Activated CD8-positive, alpha-beta memory T cell treated with anti-CD3 and anti-CD28 coated beads, Interleukin-2, amount 50 U/mL, for 4 hours (primary cell): ENCODE measurements at places on chromosomes 7 and 10.

- no peak for DNase-seq
Observed at GRCh38 chr7:55570218-55570873, 2.0 kb downstream of the VOPP1 start.

- no peak for DNase-seq
Observed at GRCh38 chr10:121594623-121595350, 3.5 kb downstream of the FGFR2 start.

DNA sequence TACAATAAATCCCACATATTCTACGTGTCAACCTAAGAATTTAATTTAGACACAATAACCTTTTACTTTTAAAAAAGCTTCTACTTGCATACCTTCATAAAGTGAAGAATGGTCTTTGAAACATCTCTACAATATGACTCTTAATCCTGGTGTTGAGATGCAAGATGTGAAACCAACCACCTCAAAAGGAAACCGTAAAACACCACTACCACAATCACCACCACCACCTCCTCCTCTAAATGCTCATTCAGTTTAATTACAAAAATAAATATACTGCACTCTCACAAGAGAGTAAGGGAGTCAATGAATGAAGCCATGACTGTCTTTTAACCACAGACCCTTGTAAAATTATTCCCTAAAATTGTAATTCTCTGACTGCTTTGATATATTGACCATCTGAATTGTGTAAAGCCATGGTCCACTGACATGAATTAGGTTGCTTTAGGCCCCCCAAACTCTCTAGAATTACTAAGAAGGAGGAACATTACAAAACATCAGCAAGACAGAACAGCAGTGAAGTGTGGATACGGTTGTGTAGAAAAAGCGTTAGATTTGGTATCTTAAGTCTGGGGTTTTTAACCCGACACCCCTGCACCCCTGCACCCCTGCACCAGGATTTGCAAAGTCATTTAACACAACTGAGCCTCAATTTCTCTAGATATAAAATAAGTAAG is 171.4 kb downstream of the SFMBT2 start:
- DNase-seq, result no peak

DNA sequence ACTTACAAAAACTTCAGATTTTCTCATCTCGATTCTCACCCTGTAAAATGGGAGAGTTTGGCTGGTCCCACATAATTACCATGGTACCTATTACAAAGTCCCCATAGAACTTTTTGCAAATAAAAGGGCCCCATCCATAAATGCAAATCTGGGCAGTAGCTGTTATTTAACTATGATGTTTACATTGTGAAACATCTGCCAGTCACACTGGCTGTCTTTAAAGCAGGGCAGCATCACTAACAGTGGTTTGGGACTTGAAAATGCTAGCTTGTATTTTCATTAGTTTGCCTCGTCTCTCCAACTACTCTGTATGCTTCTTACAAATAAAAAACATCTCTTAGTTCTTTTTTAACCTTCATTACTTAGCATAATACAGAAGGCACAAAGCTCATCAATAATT is 240.7 kb downstream of the FZD1 start:
- no peak for DNase-seq

DNA sequence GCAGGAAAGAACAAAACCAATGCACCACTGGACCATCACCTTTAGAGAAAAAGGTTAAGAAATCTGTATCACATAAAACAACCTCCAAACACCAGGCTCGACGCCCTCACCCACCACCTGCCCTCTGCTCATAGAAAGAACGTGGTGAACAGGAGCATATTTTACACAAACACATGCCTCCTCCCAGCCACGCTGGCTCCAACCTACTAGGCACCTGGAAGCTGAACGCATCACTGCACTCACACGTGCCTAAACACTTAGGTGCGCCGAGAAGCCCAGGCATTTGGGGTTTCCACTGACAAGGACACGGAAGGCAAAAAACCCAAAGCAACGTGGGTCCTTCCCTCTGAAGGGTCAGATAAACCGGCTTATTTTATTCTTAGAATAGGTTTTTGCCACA is 56.0 kb downstream of the PTPRN2 start:
- no peak for DNase-seq

DNA sequence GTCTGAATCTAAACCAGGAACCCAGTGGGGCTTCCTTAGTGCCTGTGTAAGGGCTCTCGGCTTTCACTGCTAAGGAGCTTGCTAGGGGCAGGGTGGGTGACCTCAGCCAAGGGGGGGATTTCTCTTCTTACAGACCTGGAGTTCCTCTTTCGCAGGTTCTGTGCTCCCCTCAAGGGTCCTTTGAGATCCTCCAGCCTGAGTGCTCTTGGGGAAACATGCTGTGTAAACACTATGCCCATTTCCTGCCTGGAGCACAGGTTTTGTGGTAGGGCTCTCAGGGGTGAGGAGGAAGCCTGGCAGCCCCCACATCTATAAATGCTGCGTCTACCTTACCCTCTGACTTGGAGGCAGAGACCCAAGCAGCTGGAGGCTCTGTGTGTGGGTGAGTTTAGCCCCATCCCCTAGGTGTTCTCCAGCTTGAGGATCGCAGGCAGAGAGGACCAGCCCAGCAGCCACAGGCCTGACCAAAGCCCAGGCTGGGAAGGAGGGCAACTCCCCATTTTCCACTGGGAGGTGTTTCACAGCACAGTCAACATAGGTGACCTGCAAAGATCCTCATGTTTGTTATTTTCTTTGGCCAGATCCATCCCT is at the start of gene SFTPA1:
TSS of gene SFTPA1 (plus strand) at position 339 of the 591 bp plus-strand sequence. CDS start 887 bp downstream, outside the sequence.
- DNase-seq, result no peak

- no peak for DNase-seq
Observed at GRCh38 chr7:47652591-47652990, 70.7 kb upstream of the TNS3 start.

DNA sequence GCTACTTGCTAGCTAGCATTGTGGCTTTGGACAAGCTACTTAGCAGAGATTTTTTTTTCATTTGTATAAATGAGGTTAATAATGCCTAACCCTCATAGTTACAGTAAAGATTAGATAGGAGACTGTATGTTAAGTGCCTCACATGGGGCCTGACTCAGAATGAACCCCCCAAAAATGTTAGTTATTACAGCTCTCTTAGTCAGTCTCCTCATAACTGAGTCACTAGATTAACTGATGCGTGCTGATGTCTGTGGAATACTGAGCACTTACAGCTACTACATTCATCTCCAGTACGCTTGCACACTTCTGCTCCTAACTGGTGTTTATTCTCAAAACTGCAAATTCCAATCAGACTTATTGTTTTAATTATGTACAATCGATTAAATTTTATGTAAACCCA is 315.3 kb downstream of the SNX13 start:
- no peak for DNase-seq

GRCh38 chr10:96910488-96911395 is 78.6 kb downstream of the LCOR start:
- DNase-seq, result no peak

DNA sequence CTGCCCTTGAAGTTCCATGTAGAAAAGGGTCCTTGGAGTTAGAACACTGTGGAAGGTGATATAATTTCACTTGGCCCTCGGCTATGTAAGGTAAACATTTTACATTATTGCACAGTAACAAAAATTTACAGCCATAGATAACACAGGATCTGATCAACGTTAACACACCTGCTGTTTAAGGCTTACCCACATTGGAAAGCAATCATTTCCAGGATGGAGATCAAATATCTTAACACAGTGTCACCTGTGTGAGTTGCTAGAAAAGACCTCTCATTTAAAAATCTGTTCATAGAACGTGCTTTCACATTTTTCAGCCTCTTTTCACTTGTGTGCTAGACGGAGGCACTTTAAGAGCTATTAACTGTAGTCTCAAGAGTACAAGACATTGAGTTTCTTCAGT is 1.9 kb downstream of the TMEM229A start:
- no peak for DNase-seq

- no peak for DNase-seq
Observed at GRCh38 chr10:80272793-80273522, 16.5 kb downstream of the MAT1A start.

GRCh38 chr10:131077031-131077430 is 234.5 kb downstream of the TCERG1L start:
- DNase-seq, result no peak

- DNase-seq, result no peak
Observed at GRCh38 chr7:94972296-94972695, 64.9 kb downstream of the PPP1R9A start.

GRCh38 chr10:63221950-63222349 is 88.8 kb downstream of the NRBF2 start:
- no peak for DNase-seq

GRCh38 chr7:24572016-24572392 is 1.2 kb upstream of the PALS2 start:
- no peak for DNase-seq

GRCh38 chr10:106534441-106534840 is 630.1 kb downstream of the SORCS1 start:
- DNase-seq, result no peak

DNA sequence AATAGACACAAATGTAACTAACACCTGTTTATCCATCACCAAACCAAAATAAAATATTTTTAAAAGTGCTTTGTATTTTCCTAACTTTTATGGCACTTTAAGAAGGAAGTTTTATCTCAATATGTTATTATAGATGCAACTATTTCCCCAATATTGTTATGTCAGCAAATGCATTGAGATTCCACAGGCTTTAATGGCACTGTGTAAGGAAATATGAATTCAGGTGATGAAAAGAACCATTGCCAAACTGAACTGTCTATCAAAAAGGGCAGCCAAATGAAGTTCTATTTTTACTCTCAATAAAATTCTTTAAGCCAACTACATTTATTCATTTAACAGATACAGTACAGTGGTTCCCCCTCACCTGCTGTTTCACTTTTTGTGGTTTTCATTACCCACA is 67.2 kb upstream of the OIT3 start:
- no peak for DNase-seq

DNA sequence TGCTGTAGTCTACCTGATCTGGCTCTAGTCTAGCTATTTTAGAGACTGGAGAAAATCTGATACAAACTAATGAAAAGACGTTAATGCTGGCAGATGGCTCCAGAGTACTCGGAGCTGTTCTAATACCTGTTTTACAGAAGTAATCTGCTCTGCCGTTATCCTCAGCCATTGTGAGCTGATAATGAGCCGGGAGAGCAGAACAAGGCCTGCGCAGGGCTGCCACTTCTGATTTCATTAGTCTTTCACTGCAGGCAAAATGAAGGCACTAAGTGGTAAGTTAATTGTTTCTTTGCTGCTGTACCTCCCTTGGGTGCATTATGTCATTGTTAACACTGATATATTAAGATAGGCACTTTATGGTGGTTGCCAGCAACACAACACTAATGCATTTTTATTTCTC is 456.4 kb upstream of the PFKP start:
- DNase-seq, result no peak

- DNase-seq, result no peak
Observed at GRCh38 chr7:106480161-106480579, 180.8 kb downstream of the CCDC71L start.

DNA sequence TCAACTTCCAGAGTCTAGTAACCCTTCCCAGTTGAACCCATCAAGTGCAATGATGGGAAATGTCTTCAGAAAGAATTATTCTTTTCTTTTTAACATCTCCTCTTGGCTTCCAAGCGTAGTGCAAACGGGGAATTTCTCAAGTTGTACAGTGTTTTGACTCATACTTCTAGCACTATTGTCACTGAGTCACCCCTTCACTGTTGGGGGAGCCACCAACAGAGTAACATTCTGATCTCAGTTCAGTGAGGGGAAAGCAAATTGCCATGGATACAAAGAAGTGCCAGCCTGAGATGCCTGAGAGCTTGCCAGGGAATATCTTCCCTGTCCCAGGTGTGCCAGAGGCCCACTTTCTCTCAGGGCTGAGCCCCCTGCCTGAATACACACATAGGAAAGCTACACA is 31.0 kb downstream of the CYP3A5 start:
- no peak for DNase-seq

GRCh38 chr7:150357771-150358427 is 10.7 kb upstream of the REPIN1 start:
- DNase-seq, result no peak

DNA sequence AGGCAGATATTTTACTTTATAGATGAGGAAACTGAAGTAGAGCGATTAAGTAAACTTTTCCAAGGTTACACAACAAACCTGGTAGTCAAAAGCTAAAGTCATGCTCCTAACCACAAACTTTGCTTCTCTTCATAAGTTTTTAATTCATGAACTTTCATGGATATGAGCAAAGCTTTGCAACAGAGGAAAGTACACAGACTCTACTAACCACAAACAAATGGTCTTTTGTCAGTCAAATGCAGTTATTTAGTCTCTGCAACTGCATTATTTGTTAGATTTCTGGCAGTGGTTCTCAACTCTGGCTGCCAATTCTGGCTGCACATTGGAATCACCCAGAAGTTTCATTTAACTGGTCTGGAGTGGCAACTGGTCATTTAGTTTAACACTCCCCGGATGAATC is 140.6 kb upstream of the TMEM168 start:
- DNase-seq, result no peak

GRCh38 chr7:131045526-131045925 is 282.1 kb upstream of the MKLN1 start:
- no peak for DNase-seq

- DNase-seq, result no peak
Observed at GRCh38 chr7:87984088-87984487, 50.0 kb downstream of the ADAM22 start.

DNA sequence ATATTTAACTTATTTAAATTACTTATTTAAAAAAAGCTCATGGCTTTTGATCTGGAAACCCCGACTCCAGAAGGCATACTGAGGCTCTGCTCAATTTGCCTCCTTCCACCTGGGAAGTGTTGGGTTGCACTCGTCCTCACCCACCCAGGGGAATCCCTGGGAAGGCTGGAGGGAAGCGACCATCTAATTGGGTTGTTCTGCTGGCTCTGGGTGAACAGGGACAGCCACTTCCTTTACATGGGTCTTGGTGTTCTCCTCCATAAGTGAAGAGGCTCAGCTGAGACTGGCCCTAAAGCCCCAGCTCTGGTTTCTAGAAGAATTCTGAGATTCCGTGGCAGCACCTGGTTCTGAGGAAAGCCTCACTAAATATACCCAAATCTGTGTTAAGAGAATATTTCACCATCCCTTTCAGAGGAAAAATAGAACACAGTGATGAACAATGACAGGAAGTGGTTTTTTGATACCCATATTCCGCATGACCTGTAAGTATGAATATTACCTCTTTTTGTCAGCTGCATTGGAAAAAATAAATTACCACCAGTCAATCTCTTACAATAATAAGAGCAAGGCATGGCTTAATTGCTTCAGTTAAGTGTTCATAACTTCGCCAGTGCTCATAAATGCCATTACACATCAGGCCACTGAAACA is 131.1 kb upstream of the SHH start:
- no peak for DNase-seq

DNA sequence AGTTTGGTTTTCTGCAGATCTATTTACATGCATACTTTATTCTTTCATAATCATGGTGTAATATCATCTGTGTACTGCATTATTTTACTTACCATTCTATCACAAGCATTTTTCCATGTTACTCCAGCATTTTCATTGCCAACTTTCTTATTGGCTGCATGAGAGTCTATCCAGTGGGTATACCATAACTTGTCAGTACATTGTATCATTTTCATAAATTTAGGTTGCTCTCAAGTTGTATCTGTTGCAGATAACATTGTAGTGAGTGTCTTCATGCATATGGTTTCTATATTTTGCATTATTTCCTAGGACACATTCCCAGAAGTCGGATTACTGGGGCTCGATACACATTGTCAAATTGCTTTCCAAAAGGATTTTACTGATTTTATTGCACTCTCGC is 87.2 kb upstream of the INSYN2A start:
- no peak for DNase-seq
